ENCODE measurements at places on chromosomes 1 and 21.

GRCh38 chr1:86429835-86430234 is 5.9 kb downstream of the CLCA2 start:
- DNase-seq, result peak; percentile 69

GRCh38 chr1:181151378-181152326 is 63.2 kb downstream of the IER5 start:
- DNase-seq, result no peak

DNA sequence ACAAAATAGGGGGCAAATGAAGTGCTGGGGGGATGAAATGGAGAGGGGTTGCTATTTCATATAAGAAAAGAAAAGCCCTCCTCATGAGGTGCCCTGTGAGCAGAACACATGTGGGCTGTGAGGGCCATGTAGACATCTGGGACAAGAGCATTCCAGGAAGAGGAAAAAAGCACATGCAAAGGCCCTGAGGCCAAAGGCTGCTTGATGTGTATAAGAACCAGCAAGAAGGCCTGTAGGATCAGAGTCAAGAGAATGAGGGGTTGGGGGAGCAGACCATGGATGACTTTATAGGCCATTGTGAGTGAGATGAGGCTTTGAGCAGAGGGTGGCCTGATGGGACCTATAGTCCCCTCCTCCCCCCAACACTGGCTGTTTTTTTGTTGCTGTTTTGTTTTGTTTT is 7.7 kb upstream of the RAB4A start:
- no peak for DNase-seq

- DNase-seq, result no peak
Observed at GRCh38 chr1:32198237-32199042, 2.0 kb upstream of the CCDC28B start.

DNA sequence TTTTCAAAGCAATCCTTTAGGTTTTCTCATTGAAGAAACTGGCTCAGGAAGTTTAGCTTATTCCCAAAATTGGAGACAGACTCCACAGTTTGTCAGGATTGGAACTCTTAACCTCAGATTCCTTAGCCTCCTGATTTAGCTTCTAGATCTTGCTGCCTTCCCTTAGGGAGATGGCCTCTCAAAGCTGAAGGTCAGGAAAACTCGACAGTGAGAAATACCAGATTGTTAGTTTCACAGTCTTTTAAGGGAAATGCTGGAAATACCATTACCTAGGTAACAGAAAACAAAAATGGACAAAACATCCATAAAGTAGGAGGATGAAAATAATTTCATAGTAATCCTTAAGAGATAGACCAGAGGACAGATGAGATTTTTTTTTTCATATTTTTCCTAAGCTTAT is 7.8 kb downstream of the RASAL2 start:
- DNase-seq, result no peak

GRCh38 chr1:31812158-31812829 is 3.5 kb downstream of the SPOCD1 start:
- no peak for DNase-seq

GRCh38 chr1:24355466-24355865 is 36.3 kb downstream of the GRHL3 start:
- DNase-seq, result no peak

DNA sequence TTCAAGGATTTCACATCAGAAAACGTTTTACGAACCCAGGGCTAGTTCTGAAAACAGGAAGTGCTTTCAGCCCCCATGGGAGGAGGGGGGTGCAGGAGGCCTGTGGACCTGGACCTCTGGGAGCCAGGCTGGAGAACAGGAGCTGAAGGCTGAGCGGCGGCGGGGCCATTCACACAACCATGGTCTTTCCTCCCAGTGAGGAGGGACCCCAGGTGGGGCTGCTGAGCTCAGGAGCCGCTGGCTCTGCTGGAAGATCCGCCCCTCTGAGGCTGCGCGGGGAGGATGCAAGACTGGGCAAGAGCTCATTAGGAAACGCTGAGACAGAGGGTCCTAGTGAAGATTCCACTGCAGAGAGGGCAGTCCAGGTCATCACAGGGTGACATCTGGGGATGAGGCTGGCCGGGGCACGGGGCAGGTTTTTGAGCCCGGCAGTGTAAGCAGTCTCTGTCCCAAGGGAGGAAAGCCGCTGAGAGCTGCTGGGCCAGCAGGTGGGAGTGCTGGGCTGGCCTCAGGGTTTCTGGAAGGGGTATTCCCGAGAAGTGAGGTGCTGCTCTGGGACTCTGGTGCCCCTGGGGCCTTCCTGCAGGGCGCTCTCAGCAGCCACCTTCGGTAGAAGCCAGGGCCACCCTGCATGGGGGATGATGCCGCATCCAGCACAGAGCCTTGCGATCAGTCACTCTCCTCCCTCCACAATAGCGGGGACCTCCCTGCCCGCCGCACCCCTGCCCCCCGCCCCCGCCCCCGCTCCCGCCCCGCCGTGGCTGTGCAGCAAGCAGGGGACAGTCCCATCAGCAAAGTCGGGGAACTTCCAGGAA is 7.5 kb downstream of the MX2 start:
- peak; percentile 65 for DNase-seq

DNA sequence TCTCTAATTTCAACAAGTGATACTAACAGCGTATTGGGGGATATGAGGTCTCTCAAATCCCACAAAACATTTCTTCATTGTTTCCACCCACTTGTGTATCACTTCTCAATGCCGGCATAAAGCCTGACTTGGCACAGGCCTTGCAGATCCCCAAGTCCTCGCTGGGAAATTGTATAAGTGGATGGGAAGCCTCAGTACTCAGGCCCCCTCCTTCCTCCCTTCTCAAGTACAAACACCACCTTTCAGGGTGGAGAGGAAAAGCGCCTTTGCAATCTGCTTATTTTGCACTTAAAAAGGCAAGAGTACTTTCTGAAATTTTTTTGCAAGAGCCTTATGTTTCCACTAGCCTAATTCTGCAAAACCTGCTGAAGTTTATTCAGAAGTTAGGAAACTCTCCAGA is 25.8 kb upstream of the KLHDC8A start:
- peak; percentile 57 for DNase-seq

GRCh38 chr1:65235867-65236805 is 73.2 kb upstream of the DNAJC6 start:
- DNase-seq, result no peak

- peak; percentile 83 for DNase-seq
Observed at GRCh38 chr1:231162970-231163829, 1.3 kb downstream of the TRIM67 start.

- no peak for DNase-seq
Observed at GRCh38 chr1:35929730-35930592, 944 bp upstream of the AGO3 start.

All from upper lobe of left lung (tissue), 6 donors.